ENCODE measurements at places on chromosomes 4 and X. TPM values are rescaled to one million over a fixed set of nuclear protein-coding genes. Genes with fewer than 3 reads are reported as not detected.
A peak's percentile ranks its signal among the peaks of the same experiment; 100 is the strongest.

Gene DRD5
- not detected for total RNA-seq

Gene PGAM4
- total RNA-seq: 0.43 TPM

Gene CENPVL1
- total RNA-seq: not detected

- no peaks in the 10 kb centered on the region for H3K4me1 ChIP-seq
- H3K36me3 ChIP-seq: no peaks in the 10 kb centered on the region
- no peak for DNase-seq
- H3K27ac ChIP-seq: no peak overlapping the region
- no peak overlapping the region for H3K4me3 ChIP-seq
- H3K27me3 ChIP-seq: no peaks in the 10 kb centered on the region
These were observed 766 bp downstream of the TEX13A start for GRCh38 chrX:105219454-105220401.

- H3K4me1 ChIP-seq: peaks cover 69% of the 10 kb centered on the region
- H3K36me3 ChIP-seq: peaks cover 56% of the 10 kb centered on the region
- H3K27me3 ChIP-seq: no peaks in the 10 kb centered on the region
- no peak for DNase-seq
- peak overlapping the region; percentile 97 for H3K27ac ChIP-seq
These were observed 1.3 kb downstream of the GAR1 start for GRCh38 chr4:109816894-109817293.

DNA sequence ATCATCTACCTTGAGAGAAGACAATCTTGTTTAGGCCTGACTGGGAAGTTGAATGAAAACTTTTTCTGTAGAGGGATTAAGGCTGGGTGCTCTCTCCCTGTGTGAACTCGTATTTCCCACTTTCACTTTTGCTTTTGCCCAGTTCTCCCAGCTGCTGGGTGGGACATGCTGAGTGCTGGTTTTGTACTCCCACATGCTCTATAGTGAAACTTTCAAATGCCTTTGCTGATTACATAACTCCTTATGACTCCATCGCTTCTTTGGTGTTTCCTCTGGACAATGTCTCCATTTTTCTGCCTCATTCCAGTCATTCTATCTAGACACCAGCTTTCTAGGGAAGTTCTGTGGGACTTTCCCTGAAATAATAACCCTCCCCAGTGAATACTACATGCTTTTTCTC is 100.5 kb downstream of the CLNK start:
- H3K27me3 ChIP-seq: no peaks in the 10 kb centered on the region
- no peak overlapping the region for H3K4me3 ChIP-seq
- peaks cover 9% of the 10 kb centered on the region for H3K4me1 ChIP-seq
- H3K27ac ChIP-seq: no peak overlapping the region
- no peaks in the 10 kb centered on the region for H3K36me3 ChIP-seq

- H3K36me3 ChIP-seq: no peaks in the 10 kb centered on the region
- no peak for DNase-seq
- H3K27me3 ChIP-seq: no peaks in the 10 kb centered on the region
These were observed 24.8 kb downstream of the CXCL1 start for GRCh38 chr4:73894001-73894400.

Data from activated CD4-positive, alpha-beta memory T cell treated with anti-CD3 and anti-CD28 coated beads, Interleukin-2, amount 10 ng/mL, durations not matched to agents 7 days and 5 days (primary cell).